Stimulated activated CD8-positive, alpha-beta memory T cell treated with anti-CD3 and anti-CD28 coated beads, Interleukin-2, amount 100 ng/mL, for 1 hour (primary cell): ENCODE measurements at places on chromosomes 16 and 17.

GRCh38 chr17:48471817-48472410 lies 41.9 kb upstream of the SKAP1 start:
- DNase-seq: no peak

DNA sequence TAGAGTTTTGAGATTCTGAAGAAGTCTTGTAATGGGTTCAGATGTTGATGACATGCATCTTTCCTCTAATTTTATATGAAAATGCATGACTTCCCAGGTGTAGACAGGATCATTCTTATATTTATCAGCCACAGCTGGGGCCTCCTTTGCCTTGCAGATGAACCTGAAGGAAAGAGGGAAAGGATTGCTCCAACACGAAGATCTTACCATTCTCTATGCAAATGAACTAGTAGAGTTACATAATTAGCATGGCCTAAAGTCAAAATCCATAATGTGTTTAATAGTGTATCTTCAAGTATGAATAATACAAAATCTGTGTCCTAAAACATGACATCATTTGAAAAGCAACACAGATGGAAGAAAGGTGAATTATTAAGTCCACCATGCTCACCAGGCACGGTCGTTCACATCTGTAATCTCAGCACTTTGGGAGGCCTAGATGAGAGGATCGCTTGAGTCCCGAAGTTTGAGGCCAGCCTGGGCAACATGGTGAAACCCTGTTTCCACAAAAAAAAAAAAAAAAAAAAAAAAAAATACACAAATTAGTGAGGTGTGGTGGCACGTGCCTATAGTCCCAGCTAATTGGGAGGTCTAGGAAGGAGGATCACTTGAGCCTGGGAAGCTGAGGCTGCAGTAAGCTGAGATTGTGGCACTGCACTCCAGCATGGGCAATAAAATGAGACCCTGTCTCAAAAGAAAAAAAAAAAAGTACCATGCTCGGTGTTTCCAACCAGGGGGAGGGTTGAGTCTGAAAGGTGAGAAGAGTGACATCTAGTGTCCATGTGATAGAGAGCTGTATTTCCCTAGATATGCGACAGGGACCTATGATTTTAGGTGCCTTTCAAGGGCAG lies 6.3 kb downstream of the VWA3A start:
- no peak for DNase-seq

GRCh38 chr17:5019475-5019956 lies 15.7 kb downstream of the SLC52A1 start:
- peak; percentile 24 for DNase-seq

- no peak for DNase-seq
Measured at GRCh38 chr16:62863139-62863538, 826.9 kb upstream of the CDH8 start.

GRCh38 chr16:46973996-46974324 lies 486 bp upstream of the DNAJA2 start:
- no peak for DNase-seq

DNA sequence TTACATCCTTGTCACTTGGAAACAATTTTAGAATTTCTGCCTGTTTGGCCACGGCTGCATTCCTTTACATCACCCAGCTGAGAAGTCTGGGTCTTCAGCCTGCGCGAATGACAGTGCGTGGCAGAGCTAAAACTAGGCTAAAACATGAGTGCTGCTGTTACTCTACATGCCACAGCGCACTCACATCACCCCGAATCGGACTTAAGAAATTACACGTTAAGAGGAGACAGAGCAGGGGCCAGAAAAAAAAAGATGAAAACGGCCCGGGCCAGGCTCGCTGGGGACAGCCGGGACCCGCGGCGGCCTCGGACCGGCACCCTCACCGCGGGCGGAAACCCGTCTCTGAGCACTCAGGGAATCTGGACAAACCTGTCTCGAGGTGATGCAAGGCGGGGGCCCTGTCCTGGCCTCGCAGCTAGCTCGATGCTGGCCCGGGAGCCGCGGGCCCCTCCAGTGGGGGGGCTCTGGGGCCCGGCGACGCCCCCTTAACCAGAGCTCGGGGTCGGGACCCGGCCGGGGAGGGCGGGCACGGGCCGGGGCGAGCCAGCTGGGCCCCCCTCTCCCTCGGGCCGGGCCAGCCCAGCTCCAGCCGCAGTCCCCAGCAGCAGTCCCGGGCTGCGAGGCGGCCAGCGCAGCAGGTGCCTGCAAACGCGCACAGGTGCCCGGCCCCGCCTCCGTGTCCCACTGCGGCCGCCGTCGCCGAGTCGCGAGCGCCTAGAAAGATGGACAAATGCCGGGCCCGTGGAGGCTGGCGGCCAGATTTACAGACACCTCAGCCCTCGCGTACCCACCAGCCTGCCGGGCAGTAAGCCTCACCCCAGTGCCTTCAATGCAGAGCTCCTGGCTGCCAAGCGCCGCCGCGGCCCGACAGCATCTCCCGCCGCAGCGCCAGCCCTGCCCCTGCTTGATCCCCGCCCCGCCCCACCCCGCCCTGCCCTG lies at the start of gene AKTIP:
TSS of gene AKTIP (minus strand) at position 879 of the 939 bp plus-strand sequence. CDS start 2,950 bp downstream, outside the sequence.
- DNase-seq: no peak

- DNase-seq: no peak
Measured at GRCh38 chr16:53370827-53371226, 63.4 kb upstream of the RBL2 start.

DNA sequence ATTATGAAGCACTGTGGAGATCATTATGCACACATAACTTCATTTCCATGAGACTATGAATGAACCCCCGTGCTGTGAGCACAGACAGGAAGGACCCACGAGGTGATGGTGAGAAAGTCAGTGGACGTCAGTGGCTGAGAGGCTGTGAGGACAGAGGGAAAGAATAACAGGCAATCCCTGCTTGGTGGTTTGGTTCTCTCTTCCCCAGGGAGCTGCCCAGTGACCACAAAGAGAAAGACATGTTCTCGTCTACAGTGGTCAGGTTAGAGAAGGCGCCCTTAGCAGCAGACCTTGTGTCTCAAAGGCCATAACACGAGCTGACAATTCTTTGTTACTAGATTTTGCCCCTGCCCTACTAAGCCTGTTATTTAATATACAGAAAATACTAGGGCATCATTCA lies 609.2 kb downstream of the TOX3 start:
- no peak for DNase-seq
